Nasal cavity respiratory epithelium epithelial cell of viscerocranial mucosa (primary cell): ENCODE measurements at places on chromosomes 11 and 22. TPM values are rescaled to one million over a fixed set of nuclear protein-coding genes. Genes with fewer than 3 reads are reported as not detected.

Gene DDX6
- total RNA-seq: 123 and 169 TPM in 2 replicates

Gene APLP2
- 582 and 1,075 TPM in 2 replicates for total RNA-seq

Gene TRIM51
- total RNA-seq: not detected in 2 replicates

Gene ACTN3
- under 0.01 TPM in 1 of 2 replicates, not detected in the other for total RNA-seq

Gene CDC42BPG
- total RNA-seq: 7.5 and 35.9 TPM in 2 replicates

Gene CBLIF
- total RNA-seq: not detected in 2 replicates

Gene HMOX1
- total RNA-seq: 6.2 and 13.7 TPM in 2 replicates

Gene TBCEL
- total RNA-seq: 17.1 and 20.6 TPM in 2 replicates

Gene SCGB2A2
- total RNA-seq: not detected in 2 replicates

Gene CALCB
- 0.21 and 0.34 TPM in 2 replicates for total RNA-seq

Gene SMIM38
- total RNA-seq: 0.21 and 0.68 TPM in 2 replicates

Gene E2F8
- under 0.01 and 0.14 TPM in 2 replicates for total RNA-seq

Gene SYT13
- total RNA-seq: not detected in 2 replicates

Gene GTF2H1
- total RNA-seq: 94.9 and 96.7 TPM in 2 replicates

Gene CTSF
- total RNA-seq: 1.4 and 14.9 TPM in 2 replicates

Gene TMPRSS5
- under 0.01 and 0.14 TPM in 2 replicates for total RNA-seq

Gene CNGA4
- 0.07 TPM in 1 of 2 replicates, not detected in the other for total RNA-seq

Gene SAA4
- 0.64 TPM in 1 of 2 replicates, not detected in the other for total RNA-seq

Gene MS4A2
- not detected in 2 replicates for total RNA-seq

Gene CPT1A
- 40.3 and 57.0 TPM in 2 replicates for total RNA-seq

Gene USH1C
- not detected in 2 replicates for total RNA-seq

Gene TUB
- total RNA-seq: under 0.01 and 0.57 TPM in 2 replicates

Gene BCO2
- total RNA-seq: 0.68 and 1.6 TPM in 2 replicates

Gene NLRP14
- total RNA-seq: under 0.01 and 0.07 TPM in 2 replicates
